Stimulated activated effector memory CD8-positive, alpha-beta T cell treated with anti-CD3 and anti-CD28 coated beads, Interleukin-12 subunit alpha, Interleukin-12 subunit beta, amount 100 ng/mL, for 72 hours (primary cell): ENCODE measurements at places on chromosomes 11 and 22.
A peak's percentile ranks its signal among the peaks of the same experiment; 100 is the strongest.

DNA sequence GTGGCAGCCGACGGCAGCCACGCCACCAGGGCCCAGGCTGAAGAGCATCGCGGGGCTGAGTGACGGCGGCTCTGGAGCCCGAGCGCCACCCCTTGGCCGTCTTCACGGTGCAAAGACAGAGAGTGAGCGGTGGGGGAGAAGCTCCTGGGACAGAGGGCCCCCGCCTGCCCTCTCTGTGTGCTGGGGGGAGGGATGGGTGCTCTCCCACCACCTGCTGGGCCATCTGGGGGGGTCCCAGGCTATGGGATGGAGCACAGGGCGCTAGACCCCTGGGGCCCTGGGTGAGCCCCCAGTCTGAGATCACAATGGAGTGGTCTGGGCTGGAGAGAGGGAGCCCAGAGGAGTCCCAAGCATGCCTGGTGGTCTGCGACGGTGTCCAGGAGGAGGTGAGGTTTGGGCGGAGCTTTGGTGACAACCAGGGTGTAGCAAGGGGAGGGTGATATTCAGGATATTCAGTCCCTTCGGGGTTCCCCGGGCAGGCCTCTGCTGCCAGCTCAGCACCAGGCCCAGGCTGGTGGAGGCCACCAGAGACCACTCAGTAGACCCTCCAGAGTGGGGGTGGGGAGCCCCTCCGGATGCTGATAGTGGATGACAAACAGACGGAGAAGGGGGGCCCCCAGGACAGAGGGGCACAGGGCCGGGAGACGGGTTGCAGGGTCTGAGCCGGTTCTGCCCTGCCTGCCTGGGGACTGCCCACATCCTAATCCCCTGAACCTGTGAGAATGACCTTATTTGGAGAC is 78.1 kb upstream of the PRR5 start:
- no peak for DNase-seq

- no peak for DNase-seq
Observed at GRCh38 chr11:134215836-134216235, 7.9 kb downstream of the NCAPD3 start.

DNA sequence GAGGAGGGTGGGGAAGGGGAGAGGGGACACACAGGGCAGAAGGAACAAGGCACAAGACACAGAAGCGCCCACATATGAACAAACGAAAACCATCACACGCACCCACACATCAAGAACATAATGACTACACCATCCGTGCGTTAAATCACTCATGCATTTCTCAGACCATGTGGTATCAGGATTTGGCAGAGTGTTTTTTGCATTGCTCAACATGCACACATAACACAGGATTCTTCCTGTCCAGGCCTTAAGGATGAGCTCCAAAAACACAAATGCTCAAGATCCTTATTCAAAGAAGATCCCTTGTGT is 309.5 kb downstream of the CADM1 start:
- DNase-seq: no peak

GRCh38 chr11:124536520-124536919 is 6.9 kb downstream of the OR8B12 start:
- no peak for DNase-seq

DNA sequence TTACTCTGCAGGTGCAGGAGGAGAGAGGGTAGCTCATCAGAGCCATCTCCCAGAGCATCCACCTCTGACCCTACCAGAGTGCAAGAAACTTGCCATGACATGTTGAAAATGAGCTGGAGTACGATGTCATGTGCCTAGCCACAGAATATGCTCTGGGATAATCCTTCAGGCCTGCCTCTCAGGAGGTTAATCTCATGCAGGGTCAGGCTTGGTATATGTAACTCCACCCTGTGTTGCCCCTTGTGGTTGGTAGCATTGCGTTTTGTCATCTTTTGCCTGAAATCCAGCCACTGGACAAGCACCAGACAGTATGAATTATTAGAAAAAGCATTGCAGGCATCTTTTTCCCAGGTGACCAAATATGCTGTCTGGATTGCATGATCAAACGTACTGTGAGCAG is 36.2 kb downstream of the CNTF start:
- DNase-seq: peak; percentile 36

DNA sequence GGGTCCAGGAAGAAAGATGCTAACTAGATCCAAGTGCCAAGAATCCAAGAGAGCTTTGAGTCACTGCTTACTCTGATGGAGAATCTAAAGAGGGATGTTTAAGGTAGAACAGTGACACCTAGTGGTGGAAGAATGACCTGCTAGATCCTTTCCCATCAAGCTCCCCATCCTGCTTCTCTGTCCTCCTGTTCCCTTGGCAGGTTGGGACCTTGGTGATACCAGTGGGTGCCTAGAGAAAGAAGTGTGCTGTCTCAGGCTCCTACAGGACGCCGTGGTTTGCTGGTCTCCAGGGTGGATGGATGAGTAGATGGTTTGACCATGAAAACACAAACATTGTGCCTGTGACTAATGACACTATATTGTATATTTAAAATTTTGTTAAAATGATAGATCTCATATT is 383.7 kb downstream of the TMEM135 start:
- peak; percentile 58 for DNase-seq

- DNase-seq: no peak
Observed at GRCh38 chr11:117488996-117489952, 161.6 kb downstream of the CEP164 start.

DNA sequence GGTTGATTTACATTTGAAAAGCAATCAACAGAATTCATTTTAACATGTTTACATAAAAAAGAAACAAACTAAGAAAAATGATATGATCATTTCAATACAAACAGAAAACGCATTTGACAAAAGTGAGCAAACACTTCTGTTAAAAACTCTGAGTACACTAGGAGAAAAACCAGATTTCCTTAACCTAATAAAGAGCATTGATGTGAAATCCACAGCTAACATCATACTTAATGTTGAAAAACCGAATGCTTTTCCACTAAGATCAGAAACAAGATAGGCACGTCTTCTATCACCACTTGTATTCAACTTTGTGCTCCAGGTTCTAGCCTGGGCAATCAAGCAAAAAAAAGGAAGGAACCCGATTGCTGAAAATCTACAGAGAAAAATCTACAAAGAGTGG is 227.6 kb downstream of the SBF2 start:
- no peak for DNase-seq

- no peak for DNase-seq
Observed at GRCh38 chr11:103384652-103385051, 275.4 kb downstream of the DYNC2H1 start.

- DNase-seq: no peak
Observed at GRCh38 chr11:121300972-121301699, 8.6 kb downstream of the SC5D start.

DNA sequence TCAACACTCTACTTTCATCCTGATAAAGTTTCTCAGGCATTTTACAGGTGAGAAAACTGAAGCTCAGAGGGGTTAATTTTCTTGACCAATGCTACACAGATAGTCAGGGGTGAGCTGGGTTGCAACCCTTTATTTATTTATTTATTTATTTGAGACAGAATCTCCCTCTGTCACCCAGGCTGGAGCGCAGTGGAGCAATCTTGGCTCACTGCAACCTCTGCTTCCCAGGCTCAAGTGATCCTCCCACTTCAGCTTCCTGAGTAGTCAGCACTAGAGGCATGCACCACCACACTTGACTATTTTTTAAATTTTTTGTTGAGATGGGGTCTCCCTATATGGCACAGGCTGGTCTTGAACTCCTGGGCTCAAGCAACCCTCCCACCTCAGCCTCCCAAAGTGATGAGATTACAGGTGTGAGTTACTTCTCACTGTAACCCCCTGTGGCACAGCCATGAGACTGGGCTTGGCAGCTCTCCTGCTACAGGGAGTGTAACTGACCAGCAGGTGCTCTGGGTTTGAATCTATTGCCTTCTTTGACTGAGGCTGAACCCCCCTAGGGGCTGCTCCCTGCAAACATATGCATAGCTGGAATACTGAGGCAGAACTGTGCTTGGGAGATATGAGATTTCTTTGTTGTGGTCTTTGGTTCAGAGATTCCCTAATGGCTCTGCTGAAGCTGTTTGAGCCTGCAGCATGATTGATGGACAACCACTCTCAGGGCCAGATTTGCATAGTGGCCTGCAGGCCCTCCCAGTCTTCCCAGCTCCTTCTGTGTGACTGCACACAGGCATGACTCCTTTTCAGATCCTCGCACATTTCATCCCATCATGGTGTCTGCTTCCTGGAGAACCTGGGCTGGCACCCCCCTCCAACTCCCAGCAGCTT is 6.1 kb downstream of the C11orf96 start:
- no peak for DNase-seq

DNA sequence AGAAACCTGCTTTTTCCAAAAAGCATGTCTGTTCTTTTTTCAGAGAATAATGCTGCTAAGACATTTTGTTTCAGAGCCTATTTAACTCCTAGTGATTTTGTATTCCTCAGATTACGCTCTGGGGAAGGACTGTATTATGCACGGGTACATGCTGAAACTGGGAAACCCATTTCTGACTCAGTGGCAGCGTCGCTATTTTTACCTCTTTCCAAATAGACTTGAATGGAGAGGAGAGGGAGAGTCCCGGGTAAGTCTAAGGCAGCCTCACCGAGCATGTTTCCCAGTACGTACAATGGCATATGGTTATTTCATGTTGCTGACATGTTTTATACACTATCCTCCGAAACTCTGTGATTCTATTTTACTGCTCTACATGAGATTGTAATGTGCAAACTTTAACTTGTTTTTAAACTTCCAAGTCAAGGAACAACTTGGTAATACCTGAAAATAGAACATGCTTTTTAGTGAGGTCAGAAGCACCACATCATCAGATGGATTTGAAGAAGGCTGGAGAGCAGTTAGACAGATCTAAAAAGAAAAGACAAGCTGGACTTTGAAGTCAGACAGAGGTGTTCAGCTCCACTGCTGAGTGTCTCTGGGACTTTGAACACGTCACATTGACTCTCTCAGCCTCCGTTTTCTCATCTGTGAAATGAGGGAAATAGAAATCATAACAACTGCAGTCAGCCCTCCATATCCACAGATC is 23.7 kb upstream of the MYO18B start:
- DNase-seq: no peak

GRCh38 chr22:20087319-20088262 is 7.5 kb downstream of the DGCR8 start:
- no peak for DNase-seq

DNA sequence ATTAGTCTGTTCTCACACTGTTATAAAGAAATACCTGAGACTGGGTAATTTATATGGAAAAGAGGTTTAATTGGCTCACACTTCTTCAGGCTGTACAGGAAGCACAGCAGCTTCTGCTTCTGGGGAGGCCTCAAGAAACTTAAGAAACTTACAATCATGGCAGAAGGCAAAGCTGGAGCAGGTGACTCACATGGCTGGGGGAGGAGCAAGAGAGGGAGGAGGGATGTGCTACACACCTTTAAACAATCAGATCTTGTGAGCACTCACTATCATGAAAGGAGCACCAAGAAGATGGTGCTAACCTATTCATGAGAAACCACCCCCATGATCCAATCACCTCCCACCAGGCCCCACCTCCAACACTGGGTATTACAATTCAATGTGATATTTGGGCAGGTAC is 381.6 kb downstream of the ETS1 start:
- no peak for DNase-seq

DNA sequence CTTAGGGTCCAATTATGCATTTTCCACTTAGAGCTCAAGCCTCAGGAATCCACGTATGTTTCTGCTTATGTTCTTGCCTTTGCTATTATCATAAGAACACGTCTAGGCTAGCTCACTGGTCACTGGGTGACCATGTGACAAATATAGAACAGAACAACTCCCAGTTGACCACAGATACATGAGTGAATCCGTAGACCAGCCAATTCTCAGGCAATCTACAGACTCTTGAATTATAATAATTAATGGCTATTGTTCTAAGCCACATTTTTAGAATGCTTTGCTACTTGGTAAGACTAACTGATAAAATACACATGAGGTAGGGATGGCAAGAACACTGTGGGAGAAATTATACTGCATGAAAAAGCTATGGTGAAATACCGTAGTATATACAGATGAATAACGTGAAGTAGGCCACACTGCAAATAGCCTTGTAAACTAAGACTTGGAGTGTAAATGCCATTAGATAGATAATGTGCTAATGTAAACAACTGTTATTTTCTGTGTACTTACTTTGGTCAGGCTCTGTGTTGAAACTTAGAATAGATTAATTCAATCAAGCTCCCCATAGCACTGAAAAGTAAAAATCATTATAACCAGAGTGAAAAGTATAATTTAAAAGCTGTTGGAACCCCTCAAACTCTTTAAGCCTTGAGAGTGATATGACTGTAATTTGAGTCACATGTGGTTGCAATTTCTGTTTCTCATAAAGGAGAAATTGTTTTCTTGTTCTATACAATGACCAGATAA is 366.2 kb upstream of the CCDC179 start:
- DNase-seq: no peak

DNA sequence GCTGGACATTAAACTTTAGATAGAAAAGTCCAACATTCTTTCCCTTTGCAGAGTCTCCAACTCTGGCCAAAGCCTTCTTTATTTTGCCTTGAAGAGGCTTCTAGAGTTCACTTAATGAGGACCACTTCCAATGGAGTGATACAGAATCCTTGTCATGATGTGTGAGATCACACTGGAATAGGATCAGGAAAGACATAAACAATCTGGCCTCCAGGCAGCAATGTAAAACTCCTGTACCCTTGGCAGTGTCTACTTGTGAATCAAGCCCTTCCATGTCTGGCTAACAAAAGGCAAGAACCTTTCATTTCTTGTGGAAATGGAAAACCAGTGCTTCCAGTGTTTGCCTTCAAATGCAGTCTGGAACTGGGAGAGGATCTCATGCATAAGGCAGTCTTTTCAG is 56.5 kb upstream of the FIBIN start:
- DNase-seq: no peak

GRCh38 chr11:85680897-85681296 is 5.1 kb downstream of the CCDC89 start:
- no peak for DNase-seq

GRCh38 chr11:94786264-94787126 is 18.3 kb downstream of the AMOTL1 start:
- DNase-seq: no peak

- DNase-seq: no peak
Observed at GRCh38 chr11:134025082-134025429, 43.8 kb upstream of the JAM3 start.

- no peak for DNase-seq
Observed at GRCh38 chr11:62539238-62539925, 7.2 kb downstream of the AHNAK start.

DNA sequence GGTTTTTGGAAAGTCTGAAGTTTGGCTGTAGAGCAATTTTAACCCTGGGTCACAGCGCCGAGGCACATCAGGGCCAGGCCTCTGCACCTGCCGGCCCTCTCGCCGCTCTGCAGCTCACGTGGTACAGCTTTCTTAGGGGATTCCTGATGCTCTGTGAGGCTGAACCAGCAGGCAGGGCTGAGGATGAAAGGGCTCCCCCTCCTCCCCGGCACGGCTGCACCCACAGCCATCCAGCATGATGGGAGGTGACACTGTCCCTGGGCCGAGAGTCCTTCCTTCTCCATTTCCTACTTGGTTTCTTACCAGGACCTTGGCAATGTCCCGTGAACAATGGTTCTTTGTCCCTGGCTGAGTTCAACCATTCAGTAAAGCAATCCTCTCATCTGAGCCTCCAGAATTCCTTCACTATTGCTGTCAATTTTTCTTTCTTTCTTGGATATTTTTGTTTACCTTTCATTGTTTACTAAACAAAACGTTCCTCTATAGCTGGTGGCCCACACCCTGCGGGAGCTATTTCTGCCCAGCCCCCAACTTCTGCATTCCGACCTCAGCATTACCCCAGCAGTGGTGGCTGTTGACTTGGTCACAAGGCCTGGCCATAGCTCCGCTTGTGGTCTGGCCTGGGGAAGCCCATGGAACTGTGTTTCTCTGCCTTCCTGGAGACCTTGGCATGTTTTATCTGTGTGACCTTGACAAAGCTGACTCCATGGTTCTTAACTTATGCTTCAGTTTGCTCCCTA is 172.8 kb upstream of the B3GAT1 start:
- DNase-seq: peak; percentile 20
